Globus pallidus (tissue), 1 donor: ENCODE measurements at places on chromosomes 1 and 21.
A peak's percentile ranks its signal among the peaks of the same experiment; 100 is the strongest.

DNA sequence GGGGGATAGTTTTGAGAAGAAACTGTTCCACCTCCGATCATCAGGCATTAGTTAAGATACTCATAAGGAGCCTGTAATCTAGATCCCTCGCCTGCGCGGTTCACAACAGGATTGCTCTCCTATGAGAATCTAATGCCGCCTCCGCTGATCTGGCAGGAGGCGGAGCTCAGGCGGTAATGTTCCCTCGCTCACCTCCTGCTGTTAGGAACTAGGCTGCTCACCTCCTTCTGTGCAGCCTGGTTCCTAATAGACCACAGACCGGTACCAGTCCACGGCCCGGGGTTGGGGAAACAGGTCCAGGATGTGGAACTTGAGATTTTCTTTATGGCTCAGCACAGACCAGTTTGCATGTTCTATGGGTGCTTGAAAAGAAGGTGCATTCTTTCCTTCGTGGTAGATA lies 27.2 kb upstream of the FAM3B start:
- no peak for DNase-seq

GRCh38 chr1:21220815-21221214 lies 44.1 kb upstream of the EIF4G3 start:
- DNase-seq: peak; percentile 72

DNA sequence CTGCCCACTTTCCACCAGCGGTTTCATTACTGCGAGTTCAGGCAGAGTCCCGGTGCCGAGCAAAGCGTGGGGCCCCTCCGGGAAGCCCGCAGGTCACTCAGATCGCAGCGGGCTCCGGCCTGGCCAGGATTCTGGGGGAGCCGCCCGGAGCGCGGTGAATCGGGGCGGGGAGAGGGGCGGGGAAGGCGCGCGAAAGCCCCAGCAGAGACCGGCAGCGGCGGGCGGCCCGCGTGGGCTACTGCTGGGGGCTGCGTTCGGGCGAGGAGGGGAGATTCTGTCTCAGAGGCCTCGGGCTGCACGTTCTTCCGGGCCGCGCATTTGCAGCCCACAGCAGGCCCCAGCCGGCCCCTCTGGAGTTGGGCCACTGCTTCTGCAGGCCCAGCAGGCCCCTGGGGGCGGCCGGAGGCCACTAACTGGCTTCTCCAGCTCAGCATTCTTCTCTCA lies 64.7 kb downstream of the SCCPDH start:
- DNase-seq: no peak

DNA sequence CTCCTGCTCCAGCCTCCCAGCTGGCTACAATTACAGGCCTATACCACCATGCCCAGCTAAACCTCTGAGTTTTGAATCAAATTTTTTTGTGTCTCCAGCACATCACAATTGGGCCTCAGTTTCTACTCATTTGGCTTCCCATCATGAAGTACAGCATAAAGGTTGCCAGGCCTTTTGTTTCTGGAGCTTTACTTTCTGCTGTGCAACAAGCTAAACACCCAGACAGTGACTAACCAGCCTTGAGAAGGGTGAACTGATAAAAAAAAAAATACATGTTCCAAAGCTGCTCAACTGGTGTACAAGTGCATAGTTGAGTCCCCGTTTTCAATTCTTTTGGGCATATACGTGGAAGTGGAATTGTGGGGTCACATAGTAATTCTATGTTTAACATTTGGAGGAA lies 25.1 kb downstream of the TIAM1 start:
- DNase-seq: no peak

DNA sequence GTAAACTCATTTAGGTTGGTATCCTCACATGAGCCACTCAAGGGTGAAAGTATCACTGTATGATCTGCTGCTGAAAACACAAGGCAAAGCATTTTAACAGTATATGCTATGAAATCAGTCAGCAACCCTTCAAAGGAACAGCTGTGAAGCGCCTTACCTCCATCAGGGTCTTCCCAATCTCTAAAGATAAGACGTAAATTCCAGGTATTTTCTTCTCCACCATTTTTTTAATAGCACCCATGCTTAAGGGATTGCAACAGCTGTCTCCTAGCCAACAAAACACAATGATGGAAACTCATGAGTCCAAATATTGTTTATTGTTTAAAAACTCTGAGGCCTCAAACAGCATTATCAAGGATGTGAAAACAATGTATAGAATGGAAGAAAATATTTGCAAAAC lies 4.8 kb downstream of the PPT1 start:
- no peak for DNase-seq

DNA sequence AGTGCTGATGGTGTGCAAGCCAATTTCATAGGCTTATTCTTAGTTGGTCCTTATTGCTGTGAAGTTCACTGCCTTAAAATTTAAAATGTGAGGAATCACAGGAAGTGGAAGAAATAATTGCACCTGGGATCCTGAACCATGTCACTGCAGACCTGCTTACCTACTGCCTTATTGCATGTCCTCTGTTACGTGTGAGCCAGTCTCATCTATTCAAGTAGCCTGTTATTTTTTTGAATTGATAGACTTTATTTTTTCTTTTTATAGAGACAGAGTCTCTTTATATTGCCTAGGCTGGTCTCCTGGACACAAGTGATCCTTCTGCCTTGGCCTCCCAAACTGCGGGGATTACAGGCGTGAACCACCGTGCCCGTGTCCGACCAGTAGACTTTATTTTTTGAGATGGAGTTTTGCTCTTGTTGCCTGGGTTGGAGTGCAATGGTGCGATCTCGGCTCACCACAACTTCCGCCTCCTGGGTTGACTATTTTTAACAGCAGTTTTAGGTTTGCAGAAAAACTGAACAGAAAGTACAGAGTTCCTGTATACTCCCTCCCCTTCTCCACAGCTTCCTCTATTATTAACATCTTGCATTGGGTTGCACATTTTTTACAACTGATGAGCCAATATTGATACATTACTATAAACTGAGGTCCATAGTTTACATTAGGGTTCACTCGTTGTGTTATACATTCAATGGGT lies 14.0 kb upstream of the DISC1 start:
- no peak for DNase-seq
